Retina (tissue), 1 donor: ENCODE measurements at places on chromosomes 16 and 17.
A peak's percentile ranks its signal among the peaks of the same experiment; 100 is the strongest.

- peak; percentile 44 for DNase-seq
Measured at GRCh38 chr17:44775838-44776621, 17.2 kb downstream of the ADAM11 start.

GRCh38 chr17:29693751-29694150, 71.0 kb upstream of the CORO6 start:
- no peak for DNase-seq

DNA sequence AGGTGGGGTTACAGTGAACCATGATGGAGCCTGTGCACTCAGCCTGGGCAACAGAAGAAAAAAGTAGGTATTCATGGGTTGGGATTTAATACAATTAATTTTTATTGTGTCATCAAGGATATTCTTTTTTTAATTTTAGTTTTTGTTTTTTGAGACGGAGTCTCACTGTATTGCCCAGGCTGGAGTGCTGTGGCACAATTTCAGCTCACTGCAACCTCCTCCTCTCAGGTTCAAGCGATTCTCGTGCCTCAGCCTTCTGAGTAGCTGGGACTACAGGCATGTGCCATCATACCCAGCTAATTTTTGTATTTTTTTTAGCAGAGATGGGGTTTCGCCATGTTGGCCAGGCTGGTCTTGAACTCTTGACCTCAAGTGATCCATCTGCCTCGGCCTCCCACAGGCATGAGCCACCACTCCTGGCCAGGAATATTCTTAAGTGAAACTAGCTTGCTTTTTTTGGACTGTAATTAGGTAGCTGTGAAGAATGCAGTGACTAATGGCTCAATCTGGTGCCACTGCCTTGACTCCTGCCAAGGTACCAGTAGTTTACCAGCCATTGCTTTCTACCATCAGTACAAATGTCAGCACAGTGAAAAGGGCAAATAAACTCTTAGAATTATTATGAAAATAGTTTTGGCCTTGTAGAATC, 4.8 kb downstream of the PPM1D start:
- no peak for DNase-seq

DNA sequence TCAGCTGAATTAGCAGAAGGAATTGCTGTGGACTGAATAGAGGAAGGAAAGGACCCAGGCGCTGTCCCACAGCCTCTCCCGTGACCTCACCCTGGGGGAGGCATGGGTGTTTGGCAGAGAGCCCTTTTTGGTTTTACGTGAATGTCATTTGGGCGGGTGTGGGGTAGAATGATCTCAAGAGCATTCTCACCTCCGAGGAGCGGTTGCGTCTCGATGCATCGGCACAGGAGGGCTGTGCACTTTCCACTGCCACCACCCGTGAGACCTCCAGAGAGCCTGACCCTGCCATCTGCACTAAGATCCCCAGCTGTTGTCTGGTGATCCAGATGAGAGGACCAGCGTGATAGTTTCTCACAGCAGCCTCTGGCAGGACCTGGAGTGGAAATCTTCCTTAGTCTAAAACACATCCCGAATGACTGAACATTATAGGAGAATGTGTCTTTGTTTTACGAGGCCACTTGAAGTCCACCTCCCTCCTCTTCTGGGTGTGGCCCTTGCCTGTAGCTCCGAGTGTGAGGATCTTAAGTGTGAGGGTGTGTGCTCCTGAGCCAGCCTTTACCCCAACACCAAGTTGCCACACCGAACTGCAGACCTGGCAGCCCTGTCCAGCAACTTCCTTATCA, 29.3 kb downstream of the FOXK2 start:
- no peak for DNase-seq

DNA sequence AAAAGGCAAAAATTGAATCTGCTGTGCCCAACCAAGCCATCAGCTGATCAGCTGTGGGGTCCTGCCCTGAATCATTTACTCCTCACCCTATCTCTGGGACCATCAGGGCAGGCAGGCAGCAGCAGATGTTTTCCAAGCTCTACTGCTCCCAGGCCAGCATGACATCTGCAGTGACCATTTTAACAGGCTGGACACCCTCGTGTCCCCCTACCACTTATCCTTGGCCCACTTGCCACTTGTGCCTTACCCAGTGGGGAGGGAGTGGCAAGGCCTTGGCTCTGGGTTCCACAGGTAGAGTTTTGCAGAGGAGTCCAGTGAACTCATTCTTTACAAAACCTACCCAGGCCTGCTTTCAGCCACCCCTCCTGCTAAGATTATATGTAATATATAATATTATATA, 12.0 kb upstream of the CA4 start:
- no peak for DNase-seq

DNA sequence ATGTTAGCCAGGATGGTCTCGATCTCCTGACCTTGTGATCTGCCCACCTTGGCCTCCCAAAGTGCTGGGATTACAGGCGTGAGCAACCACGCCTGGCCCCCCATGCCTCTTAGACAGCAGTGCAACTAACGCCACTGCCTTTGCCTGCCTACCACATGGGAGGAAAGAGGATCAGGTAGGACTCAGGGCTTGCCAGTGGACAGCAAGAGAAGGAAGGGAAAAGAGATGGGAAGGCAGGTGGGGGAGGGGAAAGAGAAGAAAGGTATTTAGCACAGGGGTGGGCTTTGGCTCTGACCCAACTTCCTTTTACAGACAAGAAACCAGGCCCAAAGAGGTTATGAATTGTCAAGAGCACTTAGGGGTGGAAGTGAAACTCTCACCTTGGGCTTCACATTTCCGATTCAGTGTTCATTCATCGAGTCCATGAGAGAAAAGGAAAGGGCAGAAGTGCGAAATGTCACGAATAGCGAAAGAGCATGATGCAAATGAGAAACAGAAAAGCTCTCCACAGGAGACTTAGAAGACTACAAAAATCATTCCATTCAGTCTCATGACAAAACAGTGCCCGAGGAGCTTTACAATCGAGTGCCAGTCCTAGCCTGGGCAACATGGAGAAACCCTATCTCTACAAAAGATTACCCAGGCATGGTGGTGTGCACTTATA, 36.4 kb downstream of the CDK5R1 start:
- DNase-seq = no peak

DNA sequence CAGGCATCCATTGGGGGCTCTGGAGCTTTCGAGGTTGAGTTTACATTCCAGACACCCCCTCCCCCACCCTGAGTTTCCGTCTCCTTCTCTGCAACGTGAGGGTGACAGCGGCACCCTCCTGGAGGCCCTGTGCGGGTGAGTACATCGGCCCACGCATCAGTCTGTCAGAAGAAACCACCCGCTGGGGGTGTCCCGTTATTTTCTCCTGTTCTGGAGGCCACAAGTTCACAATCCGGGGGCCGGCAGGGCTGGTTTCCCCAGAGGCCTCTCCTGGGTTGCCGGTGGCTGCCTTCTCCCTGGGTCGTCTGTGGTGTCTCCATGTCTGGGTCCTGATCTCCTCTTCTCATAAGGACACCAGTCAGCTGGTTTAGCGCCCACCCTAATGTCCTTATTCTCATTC, 35.7 kb downstream of the GSE1 start:
- peak; percentile 48 for DNase-seq

DNA sequence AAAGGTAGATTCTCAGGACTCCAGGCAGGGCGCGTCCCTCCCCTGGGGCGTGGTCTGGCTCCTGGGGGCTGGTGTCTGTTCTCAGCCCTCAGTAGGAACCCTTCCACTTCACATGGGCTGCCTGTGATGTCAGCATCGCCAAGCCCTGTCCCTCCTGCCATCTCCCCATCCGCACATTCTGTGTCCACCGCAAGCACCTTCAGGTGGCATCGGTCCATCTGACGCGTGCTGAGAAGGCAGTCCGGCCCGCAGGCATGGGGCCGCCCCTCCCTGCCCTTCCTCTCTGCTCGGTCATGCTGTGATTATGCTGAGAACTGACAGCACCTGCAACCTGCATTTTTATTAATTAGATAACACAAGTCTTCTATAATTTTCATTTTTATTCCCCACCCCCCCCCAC, 12.7 kb upstream of the DNAH17 start:
- no peak for DNase-seq

- DNase-seq = no peak
Measured at GRCh38 chr16:54431041-54431996, 144.7 kb upstream of the IRX3 start.

GRCh38 chr17:48993951-48994350, 3.2 kb upstream of the IGF2BP1 start:
- no peak for DNase-seq

GRCh38 chr17:10683853-10684252, 13.5 kb downstream of the SCO1 start:
- DNase-seq = no peak

- DNase-seq = peak; percentile 59
Measured at GRCh38 chr17:64781014-64781756, 119.1 kb upstream of the SMURF2 start.

GRCh38 chr16:87161822-87162676, 155.1 kb downstream of the C16orf95 start:
- DNase-seq = no peak

- no peak for DNase-seq
Measured at GRCh38 chr16:86074651-86075487, 175.9 kb downstream of the IRF8 start.

DNA sequence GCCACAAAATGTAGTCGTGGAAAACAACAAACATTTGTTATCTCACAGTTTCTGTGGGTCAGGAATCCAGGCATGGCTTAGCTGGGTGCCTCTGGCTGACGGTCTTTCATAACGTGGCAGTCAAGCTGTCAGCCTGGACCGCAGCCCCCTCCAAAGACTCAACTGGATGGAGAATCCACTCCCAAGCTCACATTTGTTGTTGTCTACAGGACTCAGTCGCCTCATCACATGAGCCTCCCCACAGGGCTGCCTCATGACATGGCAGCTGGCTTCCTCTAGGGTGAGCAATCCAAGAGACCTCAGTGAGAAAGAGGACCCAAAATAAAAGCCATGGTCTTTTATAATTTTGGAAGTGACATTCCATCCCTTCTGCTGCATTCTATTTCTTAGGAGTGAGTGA, 34.7 kb upstream of the AKAP1 start:
- DNase-seq = no peak

GRCh38 chr16:11316331-11317015, 28.8 kb upstream of the RMI2 start:
- DNase-seq = peak; percentile 55

DNA sequence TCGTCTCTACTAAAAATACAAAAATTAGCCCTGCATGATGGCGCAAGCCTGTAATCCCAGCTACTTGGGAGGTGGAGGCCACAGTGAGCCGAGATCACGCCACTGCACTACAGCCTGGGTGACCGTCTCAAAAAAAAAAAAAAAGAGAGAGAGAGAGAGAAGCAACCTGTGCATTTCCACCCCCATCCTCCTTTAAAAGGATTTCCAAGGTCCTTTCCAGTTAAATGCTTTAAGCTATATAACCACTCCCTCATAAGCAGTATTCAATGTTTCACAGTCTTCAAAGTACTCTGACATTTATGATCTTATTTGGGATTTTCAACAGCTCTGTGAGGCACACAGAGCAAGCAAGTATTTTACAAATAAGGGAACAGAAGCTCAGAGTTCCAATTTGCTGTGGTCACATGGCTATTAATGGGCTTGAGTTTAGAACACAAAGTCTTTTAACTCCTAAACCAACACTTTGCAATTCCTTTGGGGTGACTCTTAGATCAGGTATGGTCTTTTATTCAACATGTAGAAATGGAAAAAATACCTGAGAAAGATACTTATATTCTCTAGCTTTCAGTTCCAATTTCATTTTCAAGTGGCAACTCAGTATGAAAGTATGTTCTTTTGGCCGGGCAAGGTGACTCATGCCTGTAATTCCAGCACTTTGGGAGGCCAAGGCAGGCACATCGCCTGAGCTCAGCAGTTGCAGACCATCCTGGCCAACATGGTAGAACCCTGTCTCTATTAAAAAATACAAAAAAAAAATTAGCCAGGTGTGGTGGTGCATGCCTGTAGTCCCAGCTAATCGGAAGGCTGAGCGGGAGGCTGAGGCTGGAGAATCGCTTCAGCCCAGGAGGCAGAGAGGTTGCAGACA, 31.3 kb downstream of the SPOP start:
- DNase-seq = no peak

DNA sequence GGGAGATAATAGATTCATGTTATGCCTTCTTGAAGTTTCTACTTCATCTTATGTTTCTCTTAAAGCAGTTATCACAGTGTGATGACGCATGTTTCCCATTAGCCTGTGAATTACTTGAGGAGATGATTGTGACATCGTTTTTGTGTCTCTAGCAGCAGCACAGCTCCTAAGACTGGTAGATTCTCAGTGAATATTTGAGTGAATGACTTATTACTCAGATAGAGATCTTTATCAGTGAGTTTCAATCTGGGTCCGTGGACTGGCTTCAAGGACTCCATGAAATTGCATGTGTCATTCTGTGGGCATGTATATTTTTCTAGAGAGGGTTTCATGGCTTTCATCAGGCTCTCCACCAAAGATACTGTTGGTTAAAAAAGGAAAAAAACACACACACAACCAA, 29.9 kb downstream of the YPEL2 start:
- no peak for DNase-seq

GRCh38 chr16:65745-66144, 6.7 kb downstream of the RHBDF1 start:
- DNase-seq = peak; percentile 88

GRCh38 chr17:66535611-66536010, 233.2 kb downstream of the PRKCA start:
- no peak for DNase-seq

- DNase-seq = no peak
Measured at GRCh38 chr16:28902909-28903308, 22.1 kb downstream of the RABEP2 start.

GRCh38 chr17:44965481-44966234, 2.4 kb downstream of the C1QL1 start:
- no peak for DNase-seq

DNA sequence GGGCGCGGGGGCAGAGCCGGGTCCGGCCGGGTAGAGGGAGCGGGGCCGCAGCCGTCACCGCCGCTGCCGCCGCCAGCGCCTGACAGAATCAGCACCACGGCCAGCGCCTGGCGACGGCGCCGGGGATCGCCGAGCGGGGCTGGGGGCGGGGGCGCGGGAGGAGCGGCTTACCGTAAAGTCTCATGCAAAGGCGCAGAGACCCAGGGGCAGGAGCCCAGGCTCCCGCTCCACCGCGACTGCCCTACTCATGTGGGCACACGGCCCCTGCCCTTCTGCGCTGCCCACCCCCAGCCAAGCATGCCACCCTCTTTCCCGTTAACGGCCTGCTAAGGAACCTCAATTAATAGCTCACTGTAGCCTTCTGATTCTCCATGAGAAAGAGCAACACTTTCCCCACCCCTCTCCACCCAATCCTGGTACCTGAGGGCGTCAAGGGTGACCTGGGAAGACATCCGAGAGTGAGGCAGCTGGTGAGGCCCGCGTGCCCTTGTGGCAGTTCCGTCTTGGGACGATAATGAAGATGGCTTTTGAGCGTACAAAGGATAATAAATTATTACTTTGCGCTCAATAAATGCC, at the start of gene SEZ6:
TSS of gene SEZ6 (minus strand) at position 98 of the 576 bp plus-strand sequence. CDS start 164 bp downstream, outside the sequence.
- peak; percentile 83 for DNase-seq

- DNase-seq = no peak
Measured at GRCh38 chr17:42338427-42338985, 49.7 kb downstream of the STAT3 start.
